ENCODE measurements at places on chromosomes 1 and 21. TPM values are rescaled to one million over a fixed set of nuclear protein-coding genes. Genes with fewer than 3 reads are reported as not detected.

DNA sequence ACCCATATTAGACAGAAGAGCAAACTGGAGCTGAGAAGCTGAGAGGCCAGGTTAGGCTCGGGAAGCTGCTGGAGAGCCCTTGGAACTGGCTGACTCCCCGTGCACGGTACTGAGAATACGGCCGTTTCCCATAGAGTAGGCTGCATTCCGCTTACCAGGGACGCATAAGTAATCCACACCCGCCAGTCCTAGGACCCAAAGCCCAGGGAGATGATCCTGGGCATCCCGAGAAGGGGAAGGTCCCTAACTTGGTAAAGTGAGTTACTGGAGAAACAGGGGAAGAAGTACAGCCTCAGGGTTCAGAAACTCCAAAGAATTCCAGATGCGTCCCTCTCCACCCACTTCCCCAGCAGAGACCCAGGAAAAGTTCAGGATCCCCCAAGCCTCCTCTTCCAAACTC is 1.3 kb downstream of the LRRC38 start:
- no peak for DNase-seq

- DNase-seq = peak; percentile 55
These were observed 64.1 kb downstream of the KIFAP3 start for GRCh38 chr1:170010443-170010842.

DNA sequence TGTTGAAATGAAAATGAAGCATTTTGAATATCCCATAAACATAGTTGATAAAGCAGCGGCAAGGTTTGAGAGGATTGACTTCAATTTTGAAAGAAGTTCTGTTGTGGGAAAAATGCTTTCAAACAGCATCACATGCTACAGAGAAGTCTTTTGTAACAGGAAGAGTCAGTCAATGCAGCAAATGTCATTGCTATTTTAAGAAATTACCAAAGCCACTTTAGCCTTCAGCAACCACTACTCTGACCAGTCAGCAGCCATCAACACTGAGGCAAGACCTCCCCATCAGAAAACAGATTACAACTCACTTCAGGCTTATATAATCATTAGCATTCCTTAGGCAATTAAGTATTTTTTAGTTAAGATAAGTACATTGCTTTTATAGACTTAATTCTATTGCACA is 33.8 kb upstream of the FCRL3 start:
- no peak for DNase-seq

- DNase-seq = no peak
These were observed 31.5 kb downstream of the CFHR5 start for GRCh38 chr1:197008861-197009260.

DNA sequence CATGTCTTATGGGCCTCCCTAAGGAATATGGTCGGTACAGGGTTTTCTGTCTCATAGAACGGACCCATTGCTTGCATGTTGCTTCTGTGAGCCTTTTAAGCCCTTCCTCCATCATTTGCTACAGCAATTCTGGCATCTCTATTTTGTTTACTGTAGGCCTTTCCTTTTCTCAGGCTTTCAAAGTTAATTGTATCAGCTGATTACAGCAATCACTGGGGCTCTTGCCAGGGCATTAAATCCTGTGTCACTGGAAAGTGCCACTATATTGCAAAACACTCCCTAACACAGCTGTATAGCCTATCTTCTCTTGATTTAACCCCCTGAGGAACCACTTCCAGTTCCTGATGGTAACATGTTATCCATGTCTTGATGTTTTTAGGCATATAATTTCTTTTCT is 156.5 kb downstream of the PDE4B start:
- no peak for DNase-seq

DNA sequence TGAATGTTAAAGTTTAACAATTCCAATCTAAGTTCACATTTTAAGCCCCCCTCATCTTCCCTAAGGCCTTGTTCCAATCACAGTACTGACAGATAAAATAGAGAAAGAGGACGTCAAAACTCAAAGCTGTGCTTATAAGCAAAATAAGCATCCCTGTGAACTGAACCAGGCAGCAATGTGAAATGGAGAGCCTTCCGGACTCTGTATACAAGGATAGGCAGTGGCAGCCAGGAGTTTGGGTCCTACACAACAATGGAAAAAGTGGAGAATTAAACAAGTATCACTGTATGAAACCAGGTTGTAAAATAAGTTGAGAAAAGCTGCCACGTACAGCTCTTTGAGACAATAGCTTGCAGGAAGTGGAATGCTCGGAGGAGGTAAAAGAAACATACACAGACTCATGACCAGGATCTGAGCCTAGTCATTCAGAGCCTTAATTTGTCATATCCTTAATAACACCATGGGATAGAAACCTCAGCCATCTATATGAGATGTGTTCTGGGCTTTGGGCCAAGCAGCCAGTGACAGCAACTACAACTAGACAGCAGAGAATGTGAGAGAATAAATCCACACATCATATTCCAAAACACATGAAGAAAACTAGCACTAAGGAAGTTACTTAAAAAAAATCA is 55.2 kb upstream of the PALMD start:
- no peak for DNase-seq

GRCh38 chr1:32870615-32871363 is at the start of gene FNDC5:
FNDC5 (minus strand) TSS chr1:32870912.
- DNase-seq = no peak

DNA sequence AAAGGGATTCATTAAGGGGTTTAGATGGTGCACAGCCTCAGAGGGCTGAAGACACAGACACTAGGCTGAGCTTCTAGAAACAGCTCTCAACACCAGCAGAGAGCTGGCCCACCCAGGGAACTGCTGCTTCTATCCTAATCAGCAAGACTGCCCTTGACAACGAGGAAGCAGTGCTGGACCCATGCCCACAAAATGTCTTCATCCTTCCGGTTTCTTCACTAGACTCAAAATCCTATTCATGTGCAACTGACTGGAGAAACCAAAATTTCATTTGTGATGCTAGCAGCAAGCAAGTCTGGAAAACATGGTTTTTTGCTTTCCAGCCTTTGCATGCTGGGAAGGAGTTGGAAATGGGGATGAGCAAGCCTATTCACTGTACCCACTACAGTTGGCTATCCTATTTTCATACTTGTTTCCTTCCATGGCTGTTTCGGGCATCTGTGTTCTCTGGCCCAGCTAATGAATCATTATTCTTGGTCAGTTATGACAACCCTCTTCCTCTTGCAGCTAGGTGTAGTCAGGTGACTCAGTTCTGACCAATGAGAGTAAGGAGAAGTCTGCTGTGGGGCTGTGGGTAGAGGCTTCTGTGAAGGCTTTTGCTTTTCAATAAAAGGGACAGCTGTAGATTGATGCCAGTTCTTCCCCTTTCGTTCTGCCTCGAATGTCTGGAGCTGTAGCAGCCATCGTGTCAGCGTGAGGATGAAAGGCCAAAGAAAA is 14.6 kb upstream of the TMEM61 start:
- peak; percentile 35 for DNase-seq

DNA sequence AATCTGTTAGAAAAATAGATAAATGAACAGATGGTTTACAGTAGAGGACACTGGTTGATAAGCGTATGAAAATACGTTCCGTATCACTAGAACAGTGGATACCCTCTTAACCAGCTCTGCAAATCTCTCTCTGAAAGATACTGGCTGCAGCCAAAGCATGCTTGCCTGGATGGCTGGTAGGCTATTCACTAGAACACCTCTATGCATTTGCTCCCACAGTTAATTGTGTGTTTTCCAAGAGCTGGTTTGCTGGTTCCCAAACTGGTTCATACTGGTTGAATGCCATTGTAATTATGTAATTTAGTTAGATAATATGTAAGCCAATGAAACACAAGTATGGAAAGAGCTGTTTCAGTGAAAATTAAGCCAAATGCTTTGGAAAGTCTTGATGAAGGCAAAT is 126.6 kb downstream of the C1orf21 start:
- DNase-seq = no peak

- DNase-seq = no peak
These were observed 8.5 kb upstream of the B4GALT3 start for GRCh38 chr1:161185732-161186311.

DNA sequence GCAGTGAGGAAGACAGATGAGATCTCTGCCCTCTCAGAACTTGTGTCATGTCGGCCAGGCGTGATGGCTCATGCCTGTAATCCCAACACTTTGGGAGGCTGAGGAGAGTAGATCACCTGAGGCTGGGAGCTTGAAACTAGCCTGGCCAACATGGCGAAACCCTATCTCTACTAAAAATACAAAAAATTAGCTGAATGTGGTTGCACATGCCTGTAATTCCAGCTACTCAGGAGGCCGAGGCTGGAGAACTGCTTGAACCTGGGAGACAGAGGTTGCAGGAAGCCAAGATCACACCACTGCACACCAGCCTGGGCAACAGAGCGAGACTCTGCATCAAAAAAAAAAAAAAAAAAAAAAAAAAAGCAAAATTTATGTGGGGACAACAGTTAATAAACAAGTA is 40.9 kb upstream of the RALGPS2 start:
- DNase-seq = no peak

GRCh38 chr1:87331365-87332241 is 2.9 kb downstream of the LMO4 start:
- peak; percentile 80 for DNase-seq

GRCh38 chr1:179090522-179090921 is 8.7 kb downstream of the TOR3A start:
- no peak for DNase-seq

SLC26A9 gene
- total RNA-seq = not detected

PTPN22 gene
- total RNA-seq = 0.17 TPM

REN gene
- total RNA-seq = 0.47 TPM
